ENCODE measurements at places on chromosomes 7 and 10.
A peak's percentile ranks its signal among the peaks of the same experiment; 100 is the strongest.

GRCh38 chr7:155252892-155253501 lies 44.7 kb upstream of the INSIG1 start:
- no peak for DNase-seq

DNA sequence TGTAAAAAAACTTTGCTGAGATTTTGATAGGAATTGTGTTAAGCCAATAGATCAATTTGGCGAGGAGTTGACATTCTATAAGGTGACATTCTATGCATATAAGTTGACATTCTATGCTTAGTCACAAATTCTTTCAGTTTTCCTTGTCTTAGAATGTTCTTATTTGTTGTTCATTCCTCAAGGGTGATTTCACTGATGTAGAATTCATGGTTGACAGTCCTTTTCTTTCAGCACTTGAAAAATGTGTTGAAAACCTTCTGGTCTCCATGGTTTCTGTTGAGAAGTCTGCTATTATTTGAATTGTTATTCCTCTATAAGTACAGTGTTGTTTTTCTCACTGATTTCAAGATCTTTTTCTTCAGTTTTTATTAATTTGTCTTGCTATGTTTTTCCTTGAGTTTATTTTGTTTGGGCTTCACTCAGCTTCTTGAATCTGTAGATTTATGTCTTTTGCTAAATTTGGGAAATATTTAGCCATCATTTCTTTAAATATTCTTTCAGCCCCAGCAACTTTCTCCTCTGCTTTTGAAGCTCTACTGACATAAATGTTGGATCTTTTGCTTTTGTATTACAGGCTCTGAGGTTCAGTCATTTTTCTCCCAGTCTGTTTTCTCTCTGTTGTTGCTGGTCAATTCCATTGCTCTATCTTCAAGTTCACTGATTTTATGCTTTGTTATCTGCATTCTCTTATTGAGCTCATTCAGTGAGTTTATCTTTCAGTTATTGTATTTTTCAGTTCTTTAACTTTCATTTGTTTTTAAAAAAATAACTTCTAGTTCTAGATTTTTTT lies 154.9 kb downstream of the SDK1 start:
- no peak for DNase-seq

DNA sequence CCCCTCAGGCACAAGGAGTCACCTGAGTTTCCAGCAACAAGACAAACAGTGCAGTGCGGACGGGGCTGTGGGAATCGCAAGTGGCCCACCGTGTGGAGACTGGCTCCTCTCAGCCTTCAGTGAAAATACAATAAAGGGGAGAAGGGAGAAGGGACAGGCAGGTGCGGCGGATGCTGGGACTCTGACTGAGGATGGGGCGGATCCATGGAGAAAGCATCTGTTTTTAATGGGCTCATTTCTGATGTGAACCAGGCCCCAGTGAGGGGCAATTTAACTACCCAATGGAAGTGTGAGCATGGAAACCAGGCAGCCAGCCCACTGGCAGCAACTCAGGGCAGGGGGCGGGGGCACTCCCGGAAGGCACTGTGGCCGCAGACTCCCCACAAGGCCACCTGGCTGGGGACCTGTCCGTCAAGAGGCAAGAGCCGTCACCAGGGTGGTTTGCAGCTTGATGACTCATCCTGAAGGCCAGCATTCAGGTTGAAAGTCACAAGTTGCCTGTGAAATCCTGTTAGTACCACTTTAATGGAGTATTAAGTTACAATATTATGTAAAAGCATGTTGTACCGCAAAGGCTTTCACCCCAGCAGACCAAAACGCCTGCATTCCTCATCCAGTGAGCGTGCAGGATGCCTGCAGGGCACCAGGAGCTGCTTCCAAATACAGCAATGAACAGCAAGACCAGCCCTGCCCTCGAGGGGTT lies 476.4 kb downstream of the PTPRN2 start:
- no peak for DNase-seq

DNA sequence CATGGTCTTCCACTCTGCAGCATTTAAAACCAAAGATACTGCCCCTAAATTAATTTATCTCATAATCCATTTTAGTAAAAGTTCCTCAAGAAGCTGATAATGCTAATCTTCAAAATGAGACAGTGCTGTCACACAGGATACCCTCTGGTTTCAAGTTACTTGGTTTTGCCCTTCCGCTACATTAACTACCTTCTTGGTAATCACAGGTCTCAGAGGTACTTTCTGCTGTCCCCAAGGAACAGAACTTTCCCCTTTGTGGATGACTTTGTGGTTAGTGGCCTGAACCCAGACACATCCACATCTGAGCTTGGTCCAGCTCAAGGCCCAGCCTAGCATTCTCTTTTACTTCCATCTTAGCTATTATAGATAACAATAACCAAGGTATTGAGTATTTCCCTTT lies 88.8 kb upstream of the TMEM26 start:
- DNase-seq: no peak

DNA sequence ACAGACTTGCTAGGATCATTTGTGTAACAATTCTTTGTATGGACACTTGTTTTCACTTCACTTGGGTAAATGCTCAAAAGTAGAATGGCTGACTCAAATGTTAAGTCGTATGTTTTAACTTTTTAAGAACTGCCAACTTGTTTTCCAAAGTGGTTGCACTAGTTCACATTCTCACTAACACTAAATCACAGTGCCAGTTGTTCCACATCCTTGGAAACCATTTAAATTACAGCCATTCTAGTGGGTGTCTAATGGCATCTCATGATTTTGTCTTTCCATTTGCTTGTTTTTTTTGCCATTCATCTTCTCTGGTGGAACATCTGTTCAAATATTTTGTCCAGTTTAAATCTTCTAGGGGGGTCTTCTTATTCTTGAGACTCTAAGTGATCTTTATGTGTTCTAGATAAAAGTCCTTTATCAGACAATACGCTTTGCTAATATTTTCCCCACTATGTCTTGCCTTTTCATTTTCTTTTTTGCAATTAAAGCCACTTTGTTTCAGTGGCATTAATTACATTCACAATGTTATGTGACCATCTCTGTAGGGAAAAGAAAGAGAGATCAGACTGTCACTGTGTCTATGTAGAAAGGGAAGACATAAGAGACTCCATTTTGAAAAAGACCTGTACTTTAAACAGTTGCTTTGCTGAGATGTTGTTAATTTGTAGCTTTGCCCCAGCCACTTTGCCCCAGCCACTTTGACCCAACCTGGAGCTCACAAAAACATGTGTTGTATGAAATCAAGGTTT lies 63.9 kb downstream of the ITGB1 start:
- no peak for DNase-seq

- no peak for DNase-seq
Observed at GRCh38 chr10:31030260-31030659, 1.4 kb downstream of the ZNF438 start.

GRCh38 chr10:112526139-112526538 lies 79.1 kb downstream of the VTI1A start:
- DNase-seq: no peak

GRCh38 chr10:8159341-8160165 lies 105.1 kb downstream of the GATA3 start:
- DNase-seq: no peak

- no peak for DNase-seq
Observed at GRCh38 chr7:20441346-20441745, 110.6 kb downstream of the ITGB8 start.

DNA sequence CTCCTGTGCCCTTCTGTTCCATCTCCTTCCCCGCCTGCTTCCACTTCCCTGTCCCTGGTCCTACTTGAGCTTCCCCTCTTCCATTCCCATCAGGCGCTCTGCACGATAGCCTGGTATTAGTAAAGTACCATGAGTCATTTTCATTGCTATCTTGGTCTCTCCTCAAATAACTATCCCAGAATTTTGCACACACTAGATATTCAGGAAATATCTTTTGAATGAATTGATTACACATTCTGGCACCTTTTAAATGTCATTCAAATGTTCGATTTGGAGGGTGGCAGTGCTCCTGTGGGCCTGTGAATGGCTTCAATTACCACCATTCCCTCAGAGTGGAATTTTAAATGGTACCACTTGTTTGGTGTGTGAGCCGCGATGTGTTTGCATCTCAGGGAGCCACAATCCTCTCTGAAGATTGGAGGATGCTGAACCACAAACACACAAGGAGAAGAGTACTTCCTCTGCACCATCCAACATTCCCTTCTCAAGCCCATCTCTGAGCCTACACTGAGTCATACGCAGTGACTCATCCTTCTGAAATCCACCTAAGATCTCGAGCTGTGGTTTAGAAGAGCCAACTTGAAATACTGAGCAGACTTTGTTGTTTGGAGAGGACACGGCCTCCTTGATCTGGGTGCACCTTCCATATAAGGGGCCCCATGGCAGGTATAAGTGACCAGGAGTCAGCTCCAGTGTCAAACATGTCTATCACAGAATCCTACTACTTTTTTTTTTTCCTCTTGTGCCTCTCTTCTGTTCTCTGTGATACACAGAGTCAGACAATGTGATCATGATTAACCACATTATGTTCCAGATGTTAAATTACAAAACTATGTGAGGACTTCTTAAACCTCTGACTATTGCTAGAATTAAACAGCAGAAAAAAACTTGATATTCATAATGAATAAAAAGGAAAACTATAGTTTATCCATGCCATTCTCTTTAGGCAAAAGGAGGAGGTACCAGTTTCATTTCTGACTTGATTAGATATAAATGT lies 81.9 kb downstream of the BMPER start:
- no peak for DNase-seq

DNA sequence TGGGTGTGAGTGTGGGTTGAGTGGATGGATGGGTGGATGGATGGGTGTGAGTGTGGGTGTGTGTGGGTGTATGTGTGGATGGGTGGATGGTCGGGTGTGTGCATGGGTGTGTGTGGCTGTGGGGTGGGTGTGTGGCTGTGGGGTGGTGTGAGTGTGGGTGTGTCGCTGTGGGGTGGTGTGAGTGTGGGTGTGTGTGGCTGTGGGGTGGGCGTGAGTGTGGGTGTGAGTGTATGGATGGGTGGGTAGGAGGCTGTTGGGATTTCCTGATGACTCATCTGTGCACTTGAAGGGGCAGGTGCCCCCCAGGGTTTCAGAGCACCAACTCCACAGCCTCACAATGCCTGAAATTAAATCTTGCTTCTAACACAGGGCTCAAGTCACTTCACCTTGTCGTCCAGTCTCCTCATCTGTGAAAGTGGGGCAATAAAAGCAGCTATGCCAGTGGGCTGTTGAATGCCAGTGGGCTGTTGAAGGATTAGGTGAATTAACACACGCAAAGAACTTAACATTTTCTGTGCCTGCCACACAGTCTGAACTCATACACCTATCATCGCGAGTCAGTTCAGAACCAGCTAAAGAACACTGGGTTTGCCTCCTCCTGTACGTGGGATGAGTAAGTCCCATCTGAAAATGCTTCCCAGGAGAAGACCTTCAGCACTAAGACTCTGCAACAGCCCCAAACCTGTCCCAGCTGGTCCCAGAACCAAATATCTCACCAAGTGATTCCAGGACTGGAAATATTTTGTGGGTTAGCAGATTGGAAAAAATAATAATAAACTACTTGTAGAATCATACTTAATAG lies 32.0 kb downstream of the SFMBT2 start:
- DNase-seq: peak; percentile 3

DNA sequence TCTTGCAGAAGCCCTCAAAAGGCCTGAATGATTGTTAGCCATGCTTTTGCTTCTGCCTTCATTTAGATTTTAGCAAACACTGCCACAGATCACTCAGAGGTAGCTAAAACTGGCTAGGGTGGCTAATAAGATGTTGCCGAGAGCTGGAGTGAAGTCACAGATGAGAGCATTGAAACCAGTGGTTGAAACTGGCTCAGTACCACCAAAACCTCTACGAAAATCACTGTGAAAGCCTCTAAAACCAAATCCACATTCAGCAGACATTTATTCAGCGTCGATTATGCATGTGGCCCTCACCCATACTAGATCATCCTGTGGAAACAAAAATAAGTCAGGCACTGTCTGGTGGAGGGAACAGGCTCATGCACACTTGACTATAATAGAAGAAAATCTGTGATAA lies 50.8 kb downstream of the PIK3CG start:
- DNase-seq: no peak

- no peak for DNase-seq
Observed at GRCh38 chr10:33542752-33543505, 208.5 kb upstream of the NRP1 start.

DNA sequence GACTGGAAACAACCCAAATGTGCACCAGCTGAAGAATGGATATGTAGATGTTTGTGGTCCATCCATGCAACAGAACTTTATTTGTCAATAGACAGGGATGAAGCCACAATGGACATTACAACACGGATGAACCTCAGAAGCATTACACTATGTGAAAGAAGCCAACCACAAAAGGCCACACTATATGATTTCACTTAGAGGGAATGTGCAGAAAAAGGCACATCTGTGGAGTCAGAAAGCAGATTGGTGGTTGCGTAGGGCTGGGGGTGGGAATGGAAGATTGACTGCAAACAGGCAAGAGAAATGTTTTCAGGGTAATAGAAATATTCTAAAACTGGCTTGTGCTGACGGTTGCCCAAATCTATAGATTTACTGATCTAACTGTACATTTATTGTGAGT lies 34.3 kb upstream of the WASHC2A start:
- DNase-seq: no peak

GRCh38 chr10:12509016-12509793 lies 159.9 kb downstream of the CAMK1D start:
- no peak for DNase-seq

- DNase-seq: no peak
Observed at GRCh38 chr10:77253147-77253545, 384.5 kb downstream of the KCNMA1 start.

GRCh38 chr7:36360244-36360643 lies 29.4 kb upstream of the ANLN start:
- DNase-seq: no peak

- no peak for DNase-seq
Observed at GRCh38 chr10:85446827-85447226, 919.8 kb downstream of the GRID1 start.

DNA sequence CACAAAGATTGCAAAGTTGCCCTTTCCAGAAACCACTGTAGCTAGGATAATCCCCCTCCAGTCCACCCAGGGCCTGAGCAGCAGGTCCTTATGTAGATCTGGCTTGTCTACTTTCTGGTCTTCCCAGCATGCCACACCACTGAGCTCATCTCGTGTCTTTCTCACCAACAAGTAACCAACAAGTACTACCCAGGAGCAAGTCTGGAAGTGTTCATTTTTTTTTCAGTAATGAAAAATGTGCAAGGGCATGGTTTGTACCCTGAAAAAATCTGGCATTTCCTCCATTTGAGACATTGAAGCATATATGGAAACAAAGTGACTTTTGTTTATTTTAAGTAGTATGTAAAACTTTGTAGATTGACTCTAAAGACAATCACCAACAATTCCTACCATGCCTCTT lies 120.8 kb downstream of the INHBA start:
- DNase-seq: no peak

DNA sequence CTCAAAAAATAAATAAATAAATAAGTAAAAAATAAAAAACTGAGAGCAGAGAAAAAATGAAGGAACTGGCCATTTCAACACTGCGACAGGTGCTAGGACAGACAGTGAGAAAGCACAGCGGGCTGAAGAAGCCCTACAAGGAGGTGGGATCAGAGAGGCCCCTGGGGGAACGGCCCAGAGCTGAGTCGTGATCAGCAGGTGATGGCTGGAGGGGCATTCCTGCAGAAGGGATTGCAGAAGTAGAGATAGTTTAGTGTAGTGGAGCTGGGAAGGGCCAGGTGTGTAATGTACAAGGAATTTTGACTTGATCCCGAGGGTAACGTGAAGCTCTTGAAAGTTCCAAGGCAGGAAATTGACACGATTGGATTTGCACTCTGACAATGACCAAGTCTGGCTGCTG lies 112.1 kb downstream of the CUL2 start:
- no peak for DNase-seq

Data from CD4-positive, alpha-beta T cell treated with Interleukin-1 beta for 1 hour (primary cell).